ENCODE measurements at places on chromosomes 7 and 10.
A peak's percentile ranks its signal among the peaks of the same experiment; 100 is the strongest.

DNA sequence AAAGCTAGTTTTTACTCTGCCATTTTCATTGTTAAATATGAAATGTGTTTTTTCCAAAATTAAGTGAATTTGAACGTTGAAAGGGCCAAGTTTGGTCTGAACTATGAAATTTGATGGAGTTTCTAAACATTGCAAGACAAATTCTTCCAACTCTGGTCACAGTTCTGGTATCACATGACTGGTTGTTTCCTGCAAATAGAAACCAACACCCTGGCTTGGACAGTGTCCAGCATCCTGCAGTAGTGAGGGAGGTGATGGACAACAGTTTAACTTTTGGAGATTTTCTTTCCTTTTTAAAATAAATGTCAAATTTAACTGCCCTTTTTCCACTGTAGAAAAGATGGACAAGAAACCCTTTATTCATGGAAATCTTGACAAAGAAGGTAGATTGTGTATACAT lies 54.8 kb upstream of the AGBL3 start:
- no peak for DNase-seq

DNA sequence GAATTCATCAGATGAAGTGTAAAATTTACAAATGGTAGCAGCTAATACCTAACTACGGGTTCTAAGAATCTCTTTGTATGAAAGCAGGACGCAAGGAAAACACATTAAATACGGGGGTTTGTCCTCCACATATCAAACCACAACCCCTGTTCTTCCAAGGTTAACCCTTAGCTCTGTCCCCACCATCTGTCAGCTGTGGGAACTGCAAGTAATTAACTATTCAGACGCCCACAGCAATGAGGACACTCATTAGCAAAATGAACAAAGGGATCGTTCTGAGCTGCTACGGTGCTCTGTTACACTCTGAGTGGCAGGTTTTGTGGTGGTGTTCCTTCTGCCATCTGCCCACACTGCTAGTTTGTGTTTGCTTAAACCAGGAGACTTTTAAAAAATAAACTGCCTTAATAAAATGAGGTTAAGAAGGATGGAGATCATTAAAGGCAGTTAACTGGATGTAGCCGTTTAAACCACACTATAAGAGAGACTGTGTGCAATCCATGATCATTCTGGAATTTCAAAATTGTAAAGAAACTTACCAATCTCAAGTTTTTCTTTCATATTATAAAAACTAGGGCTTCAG lies 51.4 kb downstream of the C10orf67 start:
- DNase-seq, result peak; percentile 26

DNA sequence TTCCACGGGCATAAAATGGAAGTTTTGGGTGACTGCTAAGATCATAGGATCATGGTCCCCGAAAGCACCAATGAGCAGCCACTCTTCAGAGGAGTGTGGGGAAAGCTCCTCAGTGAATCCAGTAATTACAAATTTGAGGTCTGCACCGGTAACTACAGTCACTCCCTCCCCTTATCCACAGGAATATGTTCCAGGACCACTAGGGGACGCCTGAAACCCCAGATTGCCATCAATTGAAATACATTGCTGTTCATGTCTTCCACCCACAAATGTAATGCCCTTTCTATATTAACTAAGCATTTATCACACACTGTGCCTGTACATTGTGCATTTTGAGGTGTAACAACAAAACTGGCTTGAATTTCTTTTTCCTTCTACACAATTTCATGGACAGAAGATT lies 447.9 kb upstream of the PFKP start:
- DNase-seq, result no peak

DNA sequence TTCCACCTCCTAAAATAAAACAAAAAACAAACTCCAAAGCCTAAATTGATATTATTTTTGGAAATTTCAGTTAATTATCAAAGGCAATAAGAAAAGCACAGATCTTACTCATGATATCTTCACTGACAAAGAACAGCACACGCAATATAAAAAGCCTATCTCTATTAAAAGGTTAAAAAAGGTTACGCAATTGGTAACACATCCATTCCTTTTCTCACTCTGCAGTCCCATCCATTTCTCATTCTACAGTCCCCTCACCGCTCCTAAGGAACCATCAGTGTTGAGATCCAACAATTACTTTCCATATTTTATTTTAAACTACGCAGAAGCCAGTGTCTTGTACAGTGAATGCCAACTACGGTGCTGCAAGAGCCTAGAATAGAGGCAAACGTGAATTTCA lies 1.3 kb downstream of the SEC61G start:
- DNase-seq, result no peak

DNA sequence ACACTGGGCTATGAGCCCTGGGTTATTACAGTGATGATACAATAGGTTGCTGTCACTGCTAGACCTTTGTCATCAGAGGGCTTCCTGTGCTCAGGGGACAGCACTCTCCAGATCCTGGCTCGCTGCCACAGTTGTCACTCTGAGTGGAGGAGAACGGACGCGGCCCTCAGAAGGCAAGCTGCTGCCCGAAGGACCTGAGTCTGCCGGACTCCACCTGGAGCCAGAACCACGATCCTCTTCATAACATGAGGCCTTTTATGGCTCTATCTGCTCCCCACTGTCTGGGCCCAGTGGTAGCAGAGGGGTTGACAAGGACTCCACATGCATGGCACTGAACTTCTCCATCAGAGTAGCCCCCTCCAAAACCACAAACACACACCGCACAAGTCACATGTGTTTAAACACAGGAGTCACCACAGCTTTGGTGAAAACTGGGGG lies 94.7 kb upstream of the EFCAB10 start:
- no peak for DNase-seq

- peak; percentile 22 for DNase-seq
Observed at GRCh38 chr10:11331726-11332125, 279.7 kb downstream of the USP6NL start.

- no peak for DNase-seq
Observed at GRCh38 chr10:6064119-6064518, 2.0 kb upstream of the IL2RA start.

- no peak for DNase-seq
Observed at GRCh38 chr7:67309764-67310549, 313.3 kb downstream of the TYW1 start.

DNA sequence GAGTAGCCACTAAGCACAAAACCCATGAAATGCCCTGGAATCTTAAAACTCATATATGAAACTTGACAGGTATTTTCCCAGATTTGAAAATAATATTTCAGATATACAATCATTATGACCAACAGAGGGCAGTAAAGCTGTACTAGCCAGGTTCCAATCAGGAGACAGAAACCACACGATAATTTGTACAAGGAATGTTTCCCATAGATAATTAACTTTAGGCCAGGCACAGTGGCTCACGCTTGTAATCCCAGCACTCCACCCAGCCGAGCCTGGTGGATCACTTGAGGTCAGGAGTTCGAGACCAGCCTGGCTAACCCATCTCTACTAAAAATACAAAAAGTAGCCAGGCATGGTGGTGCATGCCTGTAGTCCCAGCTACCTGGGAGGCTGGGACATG lies 31.0 kb upstream of the NUB1 start:
- DNase-seq, result no peak

DNA sequence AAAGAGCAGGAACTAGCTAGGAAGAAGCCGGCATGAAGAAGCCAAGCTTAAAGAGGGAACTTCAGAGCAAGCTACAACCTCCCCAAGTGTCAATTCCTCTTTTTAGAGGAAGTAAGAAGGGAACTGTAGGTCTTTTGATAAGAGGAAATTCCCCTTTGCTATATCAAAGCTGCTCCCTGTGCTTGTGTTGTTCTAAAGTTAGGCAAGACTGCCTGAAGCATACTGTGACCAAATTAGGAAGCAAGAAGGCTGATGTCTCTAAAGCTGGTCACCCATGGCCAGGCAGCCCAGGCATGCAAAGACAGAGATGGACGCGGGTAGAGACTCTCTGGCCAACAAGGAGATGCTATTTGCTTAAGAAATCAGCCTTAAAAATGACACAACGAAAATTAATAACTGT lies 87.9 kb downstream of the RNF216 start:
- DNase-seq, result peak; percentile 75

- DNase-seq, result no peak
Observed at GRCh38 chr10:99548041-99548530, 15.3 kb downstream of the NKX2-3 start.

DNA sequence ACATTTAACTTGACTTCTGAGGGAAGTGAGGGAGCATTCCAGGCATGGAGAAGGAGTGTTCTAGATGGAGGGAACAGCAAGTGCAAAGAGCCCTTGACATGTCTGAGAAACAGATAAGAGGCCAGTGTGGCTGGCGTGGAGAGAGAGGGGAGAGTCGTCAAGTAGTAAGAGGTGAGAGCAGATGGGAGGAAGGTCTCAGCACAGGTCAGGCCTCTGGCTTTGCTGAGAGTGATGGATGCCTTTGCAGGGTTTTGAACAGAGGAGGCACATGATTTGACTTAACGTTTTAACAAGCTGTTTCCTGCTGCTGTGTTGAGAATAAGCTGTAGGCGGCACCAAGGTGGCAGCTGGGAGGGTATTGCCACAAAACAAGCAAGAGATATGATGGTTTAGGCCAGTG lies 97.2 kb downstream of the KAT6B start:
- DNase-seq, result no peak

- DNase-seq, result no peak
Observed at GRCh38 chr10:91788527-91788926, 9.7 kb upstream of the TNKS2 start.

DNA sequence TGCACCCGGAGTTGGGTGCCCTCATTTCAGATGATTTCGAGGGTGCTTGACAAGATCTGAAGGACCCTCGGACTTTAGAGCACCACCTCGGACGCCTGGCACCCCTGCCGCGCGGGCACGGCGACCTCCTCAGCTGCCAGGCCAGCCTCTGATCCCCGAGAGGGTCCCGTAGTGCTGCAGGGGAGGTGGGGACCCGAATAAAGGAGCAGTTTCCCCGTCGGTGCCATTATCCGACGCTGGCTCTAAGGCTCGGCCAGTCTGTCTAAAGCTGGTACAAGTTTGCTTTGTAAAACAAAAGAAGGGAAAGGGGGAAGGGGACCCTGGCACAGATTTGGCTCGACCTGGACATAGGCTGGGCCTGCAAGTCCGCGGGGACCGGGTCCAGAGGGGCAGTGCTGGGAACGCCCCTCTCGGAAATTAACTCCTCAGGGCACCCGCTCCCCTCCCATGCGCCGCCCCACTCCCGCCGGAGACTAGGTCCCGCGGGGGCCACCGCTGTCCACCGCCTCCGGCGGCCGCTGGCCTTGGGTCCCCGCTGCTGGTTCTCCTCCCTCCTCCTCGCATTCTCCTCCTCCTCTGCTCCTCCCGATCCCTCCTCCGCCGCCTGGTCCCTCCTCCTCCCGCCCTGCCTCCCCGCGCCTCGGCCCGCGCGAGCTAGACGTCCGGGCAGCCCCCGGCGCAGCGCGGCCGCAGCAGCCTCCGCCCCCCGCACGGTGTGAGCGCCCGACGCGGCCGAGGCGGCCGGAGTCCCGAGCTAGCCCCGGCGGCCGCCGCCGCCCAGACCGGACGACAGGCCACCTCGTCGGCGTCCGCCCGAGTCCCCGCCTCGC lies at the start of gene EGFR:
Gene EGFR, plus strand, starts transcription at position 657 of the 830 bp plus-strand sequence. CDS start 261 bp downstream, outside the sequence.
- DNase-seq, result peak; percentile 72

GRCh38 chr7:98217623-98218582 lies 6.7 kb downstream of the BHLHA15 start:
- no peak for DNase-seq

DNA sequence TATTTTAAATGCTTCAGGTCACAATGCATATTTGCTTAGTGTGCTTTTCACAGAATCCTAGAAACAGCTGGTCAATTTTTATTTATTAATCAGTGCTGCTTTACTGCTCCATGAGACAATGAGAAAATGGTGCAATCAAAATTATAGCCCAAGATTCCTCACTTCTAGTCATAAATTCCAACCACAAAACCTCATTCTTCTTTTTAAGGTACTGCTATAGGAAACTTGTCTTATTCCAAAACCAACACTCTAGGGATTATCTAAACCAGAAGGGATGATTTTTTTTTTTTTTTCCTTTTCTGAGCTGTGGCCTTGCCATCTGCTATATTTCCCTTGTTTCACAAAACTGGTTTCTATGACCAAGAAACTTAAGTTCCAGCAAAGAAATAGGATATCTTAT lies 64.0 kb upstream of the SEMA3A start:
- DNase-seq, result peak; percentile 86

- DNase-seq, result no peak
Observed at GRCh38 chr10:118985576-118985975, 43.9 kb upstream of the NANOS1 start.

- no peak for DNase-seq
Observed at GRCh38 chr10:110864662-110865140, 7.0 kb upstream of the PDCD4 start.

GRCh38 chr7:95335093-95335492 lies 10.8 kb upstream of the PON1 start:
- DNase-seq, result peak; percentile 93

DNA sequence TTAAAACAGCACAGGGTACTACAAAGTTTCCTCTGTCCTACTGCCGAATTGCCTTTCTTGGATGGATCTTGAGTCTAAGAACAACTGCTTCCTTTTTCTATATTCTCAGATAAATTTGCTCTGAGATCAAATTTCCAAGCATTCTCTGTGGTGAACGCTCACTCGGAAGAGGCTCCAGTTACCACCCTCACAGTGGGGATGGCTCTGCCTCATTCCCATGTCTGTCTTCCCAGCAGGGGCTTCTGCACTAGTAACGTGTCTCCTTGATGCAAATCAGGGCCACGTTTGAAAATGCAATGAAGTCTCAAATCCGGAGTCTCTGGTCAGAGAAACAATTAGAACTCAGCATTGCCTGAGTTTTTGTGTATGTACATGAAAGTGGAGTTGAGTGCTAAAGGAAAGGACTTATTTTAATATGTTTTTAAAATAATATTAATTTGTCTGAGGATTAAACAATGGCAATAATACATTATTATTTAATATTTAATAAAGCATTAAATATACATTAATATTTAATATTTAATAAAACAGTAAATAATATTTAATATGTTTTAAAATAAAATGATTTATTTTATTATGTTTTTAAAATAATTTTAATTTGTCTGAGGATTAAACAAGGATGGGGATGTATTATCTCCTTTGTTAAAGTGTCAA lies 61.8 kb downstream of the INHBA start:
- peak; percentile 47 for DNase-seq

DNA sequence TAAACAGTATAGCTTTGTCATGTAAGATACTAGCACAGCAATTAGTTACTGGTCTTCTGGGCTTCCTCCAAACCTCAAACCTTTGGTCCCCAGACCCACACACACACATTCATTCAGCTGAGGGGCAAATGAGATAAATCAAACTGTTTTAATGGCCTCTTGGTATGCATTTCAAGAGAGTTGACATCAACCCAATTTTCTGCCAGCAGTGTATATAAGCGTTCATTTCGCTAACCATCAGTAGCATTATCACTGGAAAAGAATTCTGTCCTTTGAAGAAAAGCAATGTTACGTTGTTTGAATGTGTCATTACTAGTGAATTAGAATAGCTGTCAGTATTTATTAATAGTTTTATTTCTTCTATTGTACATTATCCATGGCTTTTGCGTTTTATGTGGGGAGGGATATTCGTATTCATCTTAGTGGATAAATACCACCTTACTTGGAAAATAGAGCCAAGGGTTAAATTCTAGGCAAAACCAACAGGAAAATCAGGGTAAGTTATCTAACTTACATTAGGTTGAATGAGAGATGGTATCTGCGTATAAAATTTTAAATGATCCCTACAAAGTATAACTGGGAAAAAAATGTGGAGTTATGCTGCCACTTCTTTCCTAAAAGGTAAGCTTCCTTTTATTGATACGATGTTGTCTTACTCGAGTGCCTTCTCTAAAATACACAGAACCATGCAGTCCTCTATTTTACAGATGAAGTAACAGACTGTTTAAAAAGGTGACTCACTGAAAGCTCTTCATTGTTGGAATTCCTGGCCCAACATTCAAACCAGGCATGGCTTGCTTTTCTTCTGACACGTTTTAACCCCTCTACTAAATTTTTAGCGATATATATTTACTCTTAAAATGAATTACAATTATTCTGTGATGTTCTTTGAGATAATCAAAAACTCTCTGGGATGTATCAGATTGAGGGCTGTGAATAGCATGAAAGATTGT lies 2.0 kb upstream of the ZMYND11 start:
- DNase-seq, result peak; percentile 82
